ENCODE measurements at places on chromosomes 3 and 15.

DNA sequence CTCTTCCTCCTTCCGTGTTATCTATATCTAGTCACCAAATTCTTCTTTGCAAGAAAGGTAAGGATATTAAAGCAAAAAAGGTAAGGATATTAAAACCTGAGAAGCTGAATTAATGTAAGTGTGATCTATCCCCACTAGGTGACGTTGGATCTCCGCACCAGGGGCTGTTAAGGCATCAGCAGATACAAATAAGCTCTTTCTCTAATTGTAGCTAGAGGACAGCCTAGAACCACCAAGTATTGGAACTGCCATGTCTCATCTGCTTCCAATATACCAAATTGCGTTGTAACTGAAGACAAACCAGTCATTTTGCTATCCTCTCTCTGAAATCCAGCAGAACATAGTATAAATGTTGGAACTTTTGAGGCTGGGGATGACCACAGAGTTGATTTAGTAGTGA lies 471.2 kb upstream of the TGFBR2 start:
- DNase-seq, result no peak

DNA sequence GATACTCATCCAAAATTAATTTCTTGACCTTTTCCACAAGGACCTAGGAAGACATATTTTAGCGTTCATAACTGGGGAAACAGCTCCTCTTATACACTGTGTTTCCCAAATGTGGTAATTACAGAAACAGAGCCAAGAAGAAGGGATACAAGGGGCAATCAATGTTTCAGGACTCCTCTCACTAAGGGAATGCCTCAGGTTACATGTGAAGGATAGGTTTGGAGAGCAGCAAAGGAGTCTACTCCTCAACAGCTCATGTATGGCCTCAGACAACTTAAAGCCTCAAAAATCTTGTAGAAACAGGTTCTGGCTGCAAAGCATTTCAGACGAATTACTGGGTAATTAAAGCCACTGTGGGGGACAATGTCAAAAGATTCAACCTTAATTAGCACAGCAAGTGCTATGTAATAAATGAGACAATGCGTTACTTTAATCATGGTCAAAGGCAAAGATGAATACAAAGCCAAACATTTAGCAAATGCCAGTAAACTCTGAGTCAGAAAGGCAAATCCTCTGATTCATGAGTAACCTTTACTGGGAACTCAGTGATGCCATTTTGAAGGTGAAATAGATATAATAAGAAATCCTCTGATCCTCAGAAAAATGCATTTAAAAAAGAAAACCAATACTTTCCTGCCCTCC lies 1111.2 kb downstream of the TUSC7 start:
- no peak for DNase-seq

- DNase-seq, result no peak
These were observed 75.3 kb downstream of the STXBP5L start for GRCh38 chr3:120983321-120983665.

- no peak for DNase-seq
These were observed 289.2 kb downstream of the CTNNB1 start for GRCh38 chr3:41488501-41488900.

DNA sequence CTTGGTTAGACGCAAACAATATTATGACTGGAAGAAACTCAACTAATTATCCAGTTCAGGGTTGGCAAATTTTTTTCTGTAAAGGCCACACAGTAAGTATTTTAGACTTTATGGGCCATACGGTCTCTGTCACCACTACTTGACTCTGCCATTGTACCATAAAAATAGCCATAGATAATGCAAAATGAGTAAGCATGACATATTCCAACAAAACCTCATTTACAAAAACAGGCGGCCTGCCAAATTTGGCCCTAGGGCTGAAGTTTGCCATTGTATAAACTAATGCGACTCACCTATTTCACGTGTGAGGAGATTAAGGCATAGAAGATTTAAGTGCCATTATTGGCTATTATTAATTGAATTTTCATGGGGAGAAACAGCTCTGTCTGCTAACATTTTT lies 116.8 kb upstream of the CNTN6 start:
- no peak for DNase-seq

DNA sequence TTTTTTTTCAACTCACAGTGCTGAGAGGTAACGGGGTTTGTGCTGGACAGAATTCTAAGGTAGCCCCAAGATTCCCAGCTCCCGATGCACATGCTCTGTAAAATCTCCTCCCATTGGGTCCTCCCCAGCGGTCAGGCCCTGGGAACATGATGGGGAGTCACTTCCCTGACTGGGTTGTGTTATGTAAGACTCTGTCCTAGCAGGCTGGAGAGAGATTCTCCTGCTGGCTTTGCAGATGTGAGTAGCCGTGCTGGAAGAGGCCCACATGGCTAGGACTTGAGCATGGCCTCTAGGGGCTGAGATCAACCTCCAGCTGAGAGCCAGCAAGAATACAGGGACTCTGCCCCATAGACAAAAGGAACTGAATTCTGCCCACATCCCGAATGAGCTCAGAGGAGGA lies 83.7 kb upstream of the OXTR start:
- DNase-seq, result no peak

DNA sequence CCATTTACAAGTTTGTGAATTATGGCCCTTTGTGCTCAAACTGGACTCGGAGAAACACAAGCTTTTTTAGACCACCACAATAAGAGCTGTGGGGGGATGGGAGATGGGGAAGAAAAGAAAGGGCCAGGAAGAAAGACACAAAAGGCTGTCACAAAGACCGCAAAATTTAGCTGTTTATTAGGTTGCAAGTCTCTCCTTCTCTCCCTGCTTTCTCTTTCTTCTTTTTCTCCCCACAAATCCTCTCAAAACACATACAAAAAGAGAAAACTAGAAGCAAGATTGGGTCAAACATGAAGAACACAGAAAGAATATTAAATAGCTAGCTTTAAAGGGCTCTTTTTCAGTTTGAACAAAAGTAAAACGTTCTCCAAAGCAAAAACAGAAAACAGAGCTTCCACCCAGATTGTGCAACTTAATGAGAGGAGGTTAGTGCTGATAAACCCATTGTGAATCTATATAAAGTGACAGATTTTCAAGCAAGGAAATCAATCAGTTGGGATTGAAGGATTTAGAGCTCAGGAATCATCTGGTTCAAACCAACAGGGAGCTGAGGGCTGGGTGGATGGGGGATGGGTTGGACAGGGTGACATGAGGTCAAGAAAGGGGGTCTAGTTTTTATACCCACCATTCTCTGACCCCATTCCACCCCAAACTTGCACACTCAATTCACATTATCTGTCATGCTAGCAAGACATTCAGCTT lies 87.3 kb downstream of the DHX30 start:
- DNase-seq, result no peak

- no peak for DNase-seq
These were observed 38.1 kb downstream of the LRTM1 start for GRCh38 chr3:54889731-54890130.

DNA sequence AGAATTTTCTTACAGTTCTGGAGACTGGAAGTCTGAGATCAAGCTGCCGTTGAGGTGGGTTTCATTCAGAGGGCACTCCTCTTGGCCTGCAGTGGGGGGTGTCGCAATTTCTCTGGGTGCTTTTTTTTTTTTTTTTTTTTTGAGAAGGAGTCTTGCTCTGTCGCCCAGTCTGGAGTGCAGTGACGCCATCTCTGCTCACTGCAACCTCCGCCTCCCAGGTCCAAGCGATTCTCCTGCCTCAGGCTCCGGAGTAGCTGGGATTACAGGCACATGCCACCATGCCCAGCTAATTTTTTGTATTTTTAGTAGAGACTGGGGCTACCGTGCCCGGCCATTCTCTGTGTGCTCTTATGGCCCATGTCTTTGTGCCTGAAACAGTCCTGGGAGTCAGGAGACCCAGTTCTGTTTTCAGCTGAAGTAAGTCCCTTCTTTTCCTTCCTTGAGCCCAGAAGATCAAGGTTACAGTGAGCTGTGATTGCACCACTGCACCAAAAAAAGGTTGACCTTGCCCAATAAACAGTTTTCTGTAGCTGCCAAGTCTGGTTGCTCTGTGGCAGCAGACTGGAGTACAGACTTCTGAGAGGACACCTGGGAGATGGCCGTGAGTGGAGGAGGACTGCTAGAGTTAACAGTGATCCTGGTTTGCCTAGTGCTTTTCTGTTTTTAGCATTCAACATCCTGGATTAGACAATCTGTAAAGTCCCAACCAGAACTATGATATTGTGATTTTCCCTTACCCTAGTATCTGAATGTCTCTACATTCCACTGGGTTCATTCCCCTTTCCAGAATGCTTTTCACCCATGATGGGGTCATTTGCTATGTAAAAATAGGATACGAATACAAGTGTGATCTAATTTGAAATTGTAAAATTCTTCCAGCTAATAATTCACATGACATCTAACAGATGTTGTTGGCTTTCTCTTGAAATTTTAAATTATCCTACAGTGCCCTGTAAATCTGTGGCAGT lies 76.6 kb upstream of the RNF7 start:
- no peak for DNase-seq

GRCh38 chr3:158808697-158809096 lies 6.8 kb downstream of the MFSD1 start:
- DNase-seq, result no peak

- no peak for DNase-seq
These were observed 103.0 kb upstream of the RARB start for GRCh38 chr3:25324954-25325655.

GRCh38 chr15:59011262-59011952 lies 23.9 kb downstream of the RNF111 start:
- no peak for DNase-seq

- no peak for DNase-seq
These were observed 212.5 kb upstream of the GADL1 start for GRCh38 chr3:31106912-31107311.

Data from amygdala (tissue), 56 donors.